ENCODE measurements at places on chromosomes 13 and 19.

GRCh38 chr19:46599716-46600373, 1.3 kb upstream of the CALM3 start:
- DNase-seq = no peak

- DNase-seq = no peak
These were observed 482.0 kb downstream of the UQCRFS1 start for GRCh38 chr19:28730791-28731512.

GRCh38 chr19:17751103-17751911, at the start of gene FCHO1:
Gene FCHO1, plus strand, starts transcription at chr19:17751477. Its CDS starts 3,688 bp downstream, at chr19:17755165.
- peak; percentile 79 for DNase-seq

GRCh38 chr19:4795400-4795799, 3.9 kb downstream of the FEM1A start:
- no peak for DNase-seq
